ENCODE measurements at places on chromosomes 11 and 22. TPM values are rescaled to one million over a fixed set of nuclear protein-coding genes. Genes with fewer than 3 reads are reported as not detected.

Gene TCN1
- total RNA-seq, result not detected

DNA sequence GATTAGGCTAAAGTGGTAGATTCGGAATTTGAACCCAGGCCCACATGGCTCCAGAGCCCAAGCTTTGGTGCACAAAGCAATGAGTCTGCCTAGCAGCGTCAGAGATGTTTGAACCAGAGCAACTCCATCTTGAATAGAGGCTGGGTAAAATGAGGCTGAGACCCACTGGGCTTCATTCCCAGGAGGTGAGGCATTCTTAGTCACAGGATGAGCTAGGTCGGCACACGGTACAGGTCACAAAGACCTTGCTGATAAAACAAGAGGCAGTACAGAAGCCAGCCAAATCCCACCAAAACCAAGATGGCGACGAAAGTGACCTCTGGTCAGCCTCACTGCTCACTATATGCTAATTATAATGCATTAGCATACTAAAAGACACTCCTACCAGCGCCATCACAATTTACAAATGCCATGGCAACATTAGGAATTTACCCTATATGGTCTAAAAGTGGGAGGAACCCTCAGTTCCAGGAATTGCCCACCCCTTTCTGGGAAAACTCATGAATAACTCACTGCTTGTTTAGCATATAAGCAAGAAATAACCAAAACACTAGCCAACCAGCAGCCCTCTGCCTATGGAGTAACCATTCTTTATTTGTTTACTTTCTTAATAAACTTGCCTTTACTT, 40.3 kb upstream of the DAGLA start:
- no peak for DNase-seq

DNA sequence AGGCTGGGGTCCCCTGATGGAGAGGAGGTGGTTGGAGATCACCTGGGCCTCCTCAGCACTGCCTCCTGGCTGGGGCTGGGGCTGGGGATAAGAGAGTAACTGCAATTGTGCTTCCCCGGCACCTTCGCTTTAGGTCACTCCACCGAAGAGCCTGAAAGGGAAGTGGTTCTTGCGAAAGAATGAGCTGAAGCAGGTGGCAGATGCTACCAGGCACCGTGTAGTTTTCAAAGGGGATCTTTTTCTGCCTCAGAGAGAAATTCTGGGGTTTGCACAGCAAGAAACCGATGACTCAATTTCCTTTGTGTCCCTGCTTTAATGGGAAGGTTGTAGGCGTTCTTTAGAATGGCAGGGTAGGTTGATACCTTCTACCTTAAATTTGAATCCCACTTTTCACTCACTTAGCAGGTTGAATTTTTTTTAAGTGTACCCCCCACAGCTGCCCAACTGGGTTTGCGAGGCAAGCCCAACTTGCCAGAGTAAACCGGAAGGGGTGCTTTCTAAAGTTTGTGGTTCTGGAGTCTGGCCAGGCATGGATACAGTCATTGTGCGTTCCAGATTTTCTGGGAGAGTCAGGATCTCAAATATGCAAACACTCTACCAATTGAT, 5.3 kb downstream of the CD44 start:
- DNase-seq, result no peak

DNA sequence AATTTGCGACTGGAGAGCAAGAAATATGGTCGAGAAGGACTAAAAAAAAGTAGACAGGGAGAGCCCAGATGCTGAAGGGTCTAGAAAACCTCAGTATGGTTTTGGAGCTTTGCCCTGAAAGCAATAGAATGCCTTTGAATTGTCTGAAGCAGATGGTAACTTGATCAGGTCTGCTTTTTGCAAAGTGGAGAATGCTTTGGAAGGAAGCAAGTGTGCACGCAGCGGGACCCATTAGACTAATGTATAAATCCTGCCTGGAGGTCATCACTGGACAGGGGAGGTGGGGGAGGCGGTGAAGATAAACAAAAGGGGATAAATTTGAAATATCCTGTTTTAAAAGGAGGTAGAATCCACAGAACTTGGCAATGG, 757 bp upstream of the HINFP start:
- no peak for DNase-seq

- no peak for DNase-seq
Observed at GRCh38 chr22:46036558-46037408, 59.8 kb upstream of the WNT7B start.
